GM12891 (cell line): ENCODE measurements at places on chromosomes 4 and X.

GRCh38 chr4:26866781-26867180 is 6.1 kb downstream of the STIM2 start:
- DNase-seq = no peak

DNA sequence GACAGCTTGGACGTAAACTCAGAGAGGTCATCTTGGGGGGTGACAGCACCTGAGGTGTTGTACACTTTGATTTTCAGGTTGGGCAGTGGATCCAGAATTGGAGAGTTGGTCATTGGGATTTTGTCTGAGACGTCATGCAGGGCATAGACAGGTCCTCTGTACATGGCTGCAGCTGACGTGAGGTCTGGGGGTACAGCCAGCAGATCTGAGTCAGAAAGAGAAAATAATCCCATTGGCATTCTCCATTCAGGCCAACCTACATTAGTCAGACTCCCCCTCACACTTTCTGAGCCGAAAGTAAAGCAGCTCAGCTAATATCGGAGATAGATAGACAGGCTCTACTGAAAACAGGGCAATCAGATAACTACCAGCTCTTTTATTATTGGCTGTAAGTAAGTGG is 329.7 kb downstream of the UNC5C start:
- DNase-seq = no peak

DNA sequence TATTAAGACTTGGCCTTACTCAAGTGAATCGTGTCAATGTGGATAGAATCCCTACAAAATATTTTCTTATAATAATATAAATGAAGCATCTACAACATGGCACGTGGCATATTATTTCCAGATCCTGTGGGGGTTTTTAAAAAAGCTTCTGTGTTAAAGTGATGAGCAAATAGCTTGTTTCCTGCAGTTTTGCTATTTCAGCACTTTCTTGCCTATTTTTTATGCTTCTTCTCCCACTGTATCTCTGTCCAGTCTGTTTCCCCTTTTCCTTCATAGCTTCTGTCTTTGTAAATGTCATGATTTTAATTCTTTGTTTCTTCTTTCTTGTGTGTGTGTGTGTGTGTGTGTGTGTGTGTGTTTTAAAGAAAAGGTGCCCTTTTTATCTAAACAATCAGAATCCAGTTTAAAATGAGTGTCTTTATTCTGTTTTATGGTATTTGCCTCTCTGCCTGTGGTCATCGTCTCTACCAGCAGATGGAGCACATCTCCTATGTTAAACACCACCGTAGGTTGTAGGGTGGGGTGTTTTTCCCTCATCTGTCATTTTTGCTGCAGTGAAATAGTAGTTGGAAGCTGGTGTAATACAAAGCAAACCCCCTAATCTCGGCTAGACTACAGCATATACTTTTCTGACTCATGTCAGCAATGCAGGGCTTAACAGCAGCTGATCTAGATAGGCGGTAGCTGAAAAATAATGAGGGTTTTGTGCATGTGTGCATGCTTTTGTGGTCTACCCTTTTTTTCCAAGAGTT is 33.1 kb downstream of the FTHL17 start:
- no peak for DNase-seq

DNA sequence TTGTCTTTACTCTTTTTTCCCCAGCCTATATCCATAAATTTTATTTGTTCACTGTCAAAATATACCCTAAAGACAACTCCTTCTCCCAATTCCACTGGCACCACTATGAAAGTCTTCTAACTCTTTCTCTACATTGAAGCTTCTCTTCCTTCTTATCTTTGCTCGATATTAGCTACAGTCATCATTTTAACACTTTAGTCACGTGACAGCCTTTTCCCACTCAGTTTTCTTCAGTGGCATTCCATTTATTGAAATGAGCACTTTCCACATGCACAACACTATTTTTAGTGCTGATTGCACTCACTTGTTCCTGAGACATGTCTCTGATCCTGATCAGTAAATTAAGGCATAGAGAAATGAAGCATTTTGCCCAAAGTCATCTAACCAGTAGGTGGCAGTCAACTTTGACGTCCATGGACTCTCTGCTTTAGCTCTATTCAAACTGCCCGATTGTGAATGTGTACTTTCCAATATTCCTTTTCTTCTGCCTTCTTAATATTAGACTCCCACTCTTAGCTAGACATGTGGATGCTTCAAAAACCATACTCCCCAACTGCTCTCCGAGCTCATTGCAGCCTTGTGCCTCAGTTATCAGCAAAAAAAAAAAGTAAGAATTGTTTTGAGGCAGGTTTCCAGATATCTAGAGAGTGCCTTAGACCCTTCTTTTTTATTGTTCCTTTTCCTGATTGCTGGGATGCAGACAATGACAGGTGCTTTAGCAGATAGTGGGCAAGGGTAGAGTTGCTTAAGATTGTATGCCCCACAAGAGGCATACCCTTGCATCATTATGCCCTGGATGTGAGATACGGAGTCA is 394.4 kb upstream of the ADGRL3 start:
- DNase-seq = no peak

GRCh38 chr4:93501946-93502345 is 326.6 kb upstream of the ATOH1 start:
- no peak for DNase-seq
